ENCODE measurements at places on chromosomes 2 and 18.
A peak's percentile ranks its signal among the peaks of the same experiment; 100 is the strongest.

DNA sequence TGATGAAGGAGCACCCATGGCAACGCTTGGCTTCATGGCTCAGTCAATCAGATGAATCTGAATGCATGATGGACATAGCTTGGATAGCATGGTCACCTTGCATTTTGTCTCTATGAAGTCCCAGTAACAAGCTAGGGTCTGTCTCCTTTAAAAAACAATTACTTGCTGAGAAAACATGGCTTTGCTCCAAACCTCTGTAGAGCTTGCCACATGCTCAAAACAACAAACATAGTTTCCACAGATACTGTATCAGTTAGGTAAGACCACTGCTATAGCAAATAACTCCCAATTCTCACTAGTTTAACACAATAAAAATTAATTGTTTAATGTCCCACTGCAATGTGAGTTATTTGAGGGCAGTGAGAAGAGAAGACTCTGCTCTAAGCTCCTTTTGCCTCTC, 401.0 kb downstream of the IRS1 start:
- no peak for DNase-seq

GRCh38 chr2:192208848-192209247, 14.1 kb upstream of the TMEFF2 start:
- DNase-seq: no peak

GRCh38 chr2:130728007-130728454, 839 bp upstream of the GPR148 start:
- peak; percentile 74 for DNase-seq

- peak; percentile 24 for DNase-seq
Observed at GRCh38 chr2:121689356-121689755, 40.1 kb upstream of the CLASP1 start.

- no peak for DNase-seq
Observed at GRCh38 chr2:178827739-178828485, 20.7 kb upstream of the TTN start.

DNA sequence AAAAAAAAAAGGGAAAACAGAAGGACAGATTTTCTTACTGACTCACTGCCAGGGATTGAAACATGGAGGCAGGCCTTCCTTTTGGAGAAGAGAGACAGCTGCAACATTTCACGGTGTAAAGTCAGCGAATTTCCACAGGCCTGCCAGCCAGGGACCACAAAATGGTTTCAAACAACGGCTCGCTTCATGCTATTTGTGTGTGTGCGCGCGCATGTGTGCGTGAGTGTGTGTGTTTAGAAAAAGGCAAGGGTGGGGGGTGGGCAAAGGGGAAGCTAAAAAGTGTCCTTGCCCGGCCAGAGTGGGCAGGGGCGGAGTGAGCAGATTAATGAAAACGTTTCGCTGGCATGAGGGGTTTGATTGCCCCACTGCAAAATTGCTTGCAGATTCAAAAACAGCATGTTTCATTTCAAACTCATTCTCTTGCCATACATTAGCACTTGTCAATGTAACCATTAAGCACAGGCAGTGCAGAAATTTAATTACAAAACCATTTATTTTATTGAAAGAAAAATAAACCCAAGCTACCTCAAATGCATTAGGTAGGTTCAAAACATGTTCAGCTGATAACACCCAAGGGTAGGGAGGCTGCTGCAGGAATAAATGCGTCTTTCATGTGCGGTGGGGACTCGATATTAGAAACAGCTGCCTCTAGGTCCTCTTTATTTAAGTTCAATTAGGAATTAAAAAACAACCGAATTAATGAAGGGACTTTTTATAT, 182.1 kb upstream of the SIX2 start:
- DNase-seq: no peak

DNA sequence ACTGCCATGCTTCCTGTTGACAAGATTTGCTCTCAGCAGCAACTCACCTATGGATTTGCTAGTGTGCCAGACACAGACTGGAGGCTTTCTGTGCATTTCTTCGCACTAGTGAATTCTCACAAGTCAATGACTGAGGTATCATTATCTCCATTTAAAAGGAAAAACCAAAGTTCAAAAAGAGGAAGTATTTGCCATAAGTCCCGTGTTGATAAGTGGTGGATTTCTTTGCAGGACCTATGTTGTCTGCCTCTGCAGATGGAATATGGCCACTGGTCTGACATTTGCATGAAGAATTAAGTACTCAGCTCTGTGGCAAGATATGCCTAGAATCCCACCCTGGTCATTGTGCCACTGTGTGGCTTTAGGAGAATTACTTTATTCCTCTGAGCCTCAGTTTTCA, 299.6 kb downstream of the PAX3 start:
- peak; percentile 93 for DNase-seq

DNA sequence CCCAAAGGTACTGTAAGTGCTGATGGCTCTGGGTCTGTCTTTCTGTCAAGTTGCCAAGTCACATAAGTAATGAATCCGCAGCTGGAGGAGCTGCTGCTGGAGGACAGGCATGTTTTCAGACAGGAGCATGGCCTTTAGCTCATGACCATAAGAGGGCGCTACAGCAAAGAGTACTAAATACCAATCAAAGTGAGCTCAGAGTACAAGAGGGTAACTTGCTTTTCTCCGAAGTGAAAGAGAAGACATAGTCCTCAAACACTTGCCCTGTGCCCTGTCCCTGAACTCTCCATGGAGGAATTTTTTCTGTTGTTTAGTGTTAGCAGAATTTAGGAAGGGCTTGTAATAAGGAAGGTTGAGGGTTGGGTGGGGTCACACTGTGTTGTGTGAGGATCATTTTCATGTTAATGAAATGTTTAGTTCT, 58.0 kb upstream of the EML6 start:
- DNase-seq: peak; percentile 74

GRCh38 chr2:170485254-170486026, 229.7 kb upstream of the SP5 start:
- no peak for DNase-seq

DNA sequence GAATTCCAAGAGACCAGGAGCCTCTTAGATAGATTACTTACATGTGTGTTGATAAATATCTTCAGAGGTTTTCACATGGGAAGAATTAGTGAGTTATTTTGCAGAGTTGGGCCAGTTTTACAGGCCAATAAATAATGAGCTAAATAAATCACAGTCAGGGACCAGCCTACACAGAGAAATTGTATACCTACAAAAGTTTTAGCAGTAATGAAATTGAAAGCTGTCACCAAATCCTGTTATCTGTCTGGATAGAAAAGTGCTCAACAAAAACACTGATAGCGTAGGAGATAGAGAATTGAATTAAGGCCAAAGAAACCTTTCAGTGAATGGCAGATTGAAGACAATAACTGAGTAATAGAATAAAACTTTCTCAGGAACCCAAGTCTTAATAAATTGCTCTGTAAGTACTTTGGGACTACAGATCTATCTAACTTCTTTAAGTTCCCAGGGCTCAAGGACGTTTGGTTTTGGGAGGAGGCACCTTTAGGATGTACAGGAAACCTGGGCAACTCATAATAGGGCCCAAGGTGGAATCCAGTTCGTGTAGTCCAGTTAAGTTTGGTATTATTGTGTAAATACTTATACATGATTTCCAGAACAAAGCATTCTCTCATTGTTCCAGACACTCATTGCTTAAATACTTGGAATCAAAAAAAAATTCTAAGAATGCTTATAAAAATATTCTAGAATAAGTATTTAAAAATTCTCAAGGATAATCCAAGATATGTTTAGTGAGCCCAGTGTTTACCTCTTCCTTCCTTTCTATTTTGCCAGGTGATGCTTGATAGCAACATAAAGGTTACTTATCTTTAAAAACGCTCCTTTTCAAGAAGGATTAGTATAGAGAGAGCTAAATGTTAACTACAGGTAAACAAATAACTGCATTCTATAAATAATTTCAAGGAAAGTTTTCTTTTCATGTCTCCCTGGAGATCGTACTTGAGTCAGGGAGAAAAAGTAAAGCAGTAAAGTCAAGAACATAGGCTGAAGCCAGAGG, 134.5 kb downstream of the NCKAP5 start:
- DNase-seq: no peak

GRCh38 chr2:102591491-102592045, 27.8 kb upstream of the SLC9A2 start:
- no peak for DNase-seq

GRCh38 chr2:106982350-106982749, 96.4 kb upstream of the ST6GAL2 start:
- no peak for DNase-seq

DNA sequence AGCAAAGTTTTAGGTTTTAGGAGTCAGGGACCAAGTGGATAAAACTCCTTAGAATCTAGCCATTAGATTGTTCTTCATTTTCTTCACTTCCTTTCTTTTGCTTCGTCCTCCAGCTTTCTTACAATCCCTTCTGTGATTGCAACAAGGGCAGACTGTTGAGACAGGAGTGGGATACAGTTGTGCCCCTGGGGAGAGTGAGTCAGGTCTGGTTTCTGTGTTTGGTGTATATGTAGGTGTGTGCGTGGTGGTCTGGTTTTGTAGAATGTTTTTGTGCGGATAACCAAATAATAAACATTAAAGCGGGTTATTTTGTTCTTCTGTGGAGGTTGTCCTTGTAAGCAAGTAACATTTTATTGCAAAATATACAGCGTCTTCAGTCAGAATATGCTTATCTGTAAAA, 7.3 kb downstream of the INSIG2 start:
- DNase-seq: no peak

DNA sequence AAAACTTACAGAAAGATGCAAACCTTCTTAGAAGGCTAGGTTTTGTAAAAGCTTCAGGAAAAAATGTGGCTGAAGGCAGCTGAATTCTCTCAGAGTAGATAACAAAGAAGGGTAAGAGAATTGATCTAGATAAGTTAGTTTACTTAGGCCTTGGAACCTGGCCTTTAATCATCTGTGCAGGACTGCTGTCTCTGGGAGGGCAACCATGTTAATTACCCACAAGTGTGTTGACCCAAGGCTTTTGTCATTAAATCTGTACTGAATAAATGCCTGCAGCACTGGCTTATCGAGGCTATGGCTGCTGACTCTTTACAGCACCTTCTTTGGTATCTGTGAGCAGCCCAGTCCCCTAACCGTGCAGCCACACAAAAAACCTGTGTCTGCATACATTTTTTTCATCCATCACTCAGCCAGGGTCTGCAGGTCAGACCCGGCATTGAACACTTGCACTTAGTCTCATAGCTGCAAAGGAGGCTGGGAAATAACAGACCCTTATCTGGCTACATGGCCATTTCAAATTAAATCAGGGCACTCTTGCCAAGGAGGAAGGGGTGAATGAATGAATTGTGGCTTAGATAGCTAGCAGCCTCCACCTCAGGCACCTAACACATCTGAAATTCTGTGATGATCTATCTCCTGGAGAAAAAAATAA, 120.2 kb upstream of the MSH2 start:
- no peak for DNase-seq

- DNase-seq: no peak
Observed at GRCh38 chr2:238817382-238817781, 30.5 kb upstream of the TWIST2 start.

GRCh38 chr2:213004197-213004821, 147.1 kb downstream of the IKZF2 start:
- DNase-seq: peak; percentile 51

DNA sequence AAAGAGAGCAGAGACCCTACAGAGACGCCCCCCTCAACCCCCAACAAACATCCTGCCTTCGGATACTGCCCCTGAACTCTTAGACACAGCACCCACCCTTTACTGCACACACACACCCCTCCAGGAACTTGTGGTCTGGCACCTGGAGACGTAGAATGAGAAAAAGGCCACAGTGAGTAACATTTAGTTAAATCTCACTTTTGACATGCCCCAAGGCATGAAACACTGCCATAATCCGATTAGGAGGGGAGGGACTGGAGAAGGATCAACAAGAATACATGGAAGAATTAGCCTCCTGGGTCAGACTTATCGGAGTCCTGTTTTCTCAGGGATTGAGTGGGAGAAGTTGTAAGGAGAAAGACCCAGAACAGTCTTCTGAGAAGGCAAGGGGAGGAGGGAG, 4.1 kb downstream of the CDK5R2 start:
- no peak for DNase-seq

GRCh38 chr18:50734342-50734741, 85.5 kb downstream of the MRO start:
- DNase-seq: no peak

GRCh38 chr2:860259-860855, 90.3 kb upstream of the SNTG2 start:
- no peak for DNase-seq

- DNase-seq: peak; percentile 53
Observed at GRCh38 chr2:81481994-81482368, 1177.4 kb upstream of the LRRTM1 start.

GRCh38 chr2:185142677-185143076, 544.3 kb downstream of the ZNF804A start:
- DNase-seq: no peak

- DNase-seq: peak; percentile 63
Observed at GRCh38 chr2:63040586-63040985, 10.0 kb upstream of the OTX1 start.

GRCh38 chr18:38940863-38941531, 1375.4 kb upstream of the CELF4 start:
- DNase-seq: peak; percentile 96

DNA sequence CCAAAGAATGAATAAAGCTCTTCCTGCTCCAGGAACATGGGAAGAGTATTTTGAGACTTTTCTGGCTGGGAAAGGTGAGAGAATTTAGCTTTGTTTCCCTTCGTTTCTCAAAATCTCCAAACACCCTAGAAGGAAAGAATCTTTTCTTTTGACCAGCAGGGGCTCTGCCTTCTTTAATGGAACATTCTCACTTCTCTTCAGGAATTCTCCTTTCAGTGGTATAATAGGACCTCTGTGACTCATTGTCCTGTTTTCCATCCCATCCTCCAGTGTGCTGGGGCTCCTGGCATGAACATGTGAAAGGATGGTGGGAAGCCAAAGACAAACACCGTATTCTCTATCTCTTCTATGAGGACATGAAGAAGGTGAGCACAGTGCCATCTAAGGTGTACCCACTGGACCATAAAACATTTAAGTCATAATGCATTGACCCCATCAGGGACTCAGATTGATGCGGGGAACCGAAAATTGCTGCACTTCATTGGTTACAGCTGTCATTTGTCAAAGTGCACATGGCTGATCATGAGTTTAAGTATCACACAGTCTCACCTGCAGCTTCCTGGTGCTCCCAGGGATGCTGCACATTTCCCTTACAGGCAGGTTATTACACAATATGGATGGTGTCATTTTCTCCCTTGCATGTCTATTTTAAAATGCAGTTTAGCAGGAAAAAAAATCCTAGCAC, 5.5 kb downstream of the SULT1C4 start:
- no peak for DNase-seq

DNA sequence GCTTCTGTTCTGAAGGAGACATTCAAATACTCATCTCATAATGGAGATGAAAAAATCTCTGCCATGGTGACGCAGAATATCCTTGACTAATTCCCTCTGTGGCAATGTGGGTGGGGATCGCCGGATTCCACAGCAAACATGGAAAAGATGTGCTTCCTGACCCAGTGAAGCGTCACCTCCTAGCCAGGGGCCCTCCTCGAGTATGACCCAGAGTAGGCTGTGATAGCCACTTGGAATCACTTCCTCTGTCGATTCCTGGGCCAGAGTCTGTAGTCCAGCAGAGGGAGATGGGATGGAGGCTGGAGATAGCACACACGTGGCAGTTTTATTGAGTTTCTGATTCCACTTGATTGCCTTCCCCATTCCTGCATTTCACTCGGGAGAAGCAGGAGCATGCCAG, 36.8 kb downstream of the DRC1 start:
- no peak for DNase-seq

- peak; percentile 8 for DNase-seq
Observed at GRCh38 chr2:111523009-111523408, 361.0 kb downstream of the ANAPC1 start.

Data from OCI-M1 (cell line).